HCEC 1CT (cell line): ENCODE measurements at places on chromosomes 7 and 10.

GRCh38 chr10:120806081-120806480, 45.1 kb upstream of the WDR11 start:
- DNase-seq: no peak

DNA sequence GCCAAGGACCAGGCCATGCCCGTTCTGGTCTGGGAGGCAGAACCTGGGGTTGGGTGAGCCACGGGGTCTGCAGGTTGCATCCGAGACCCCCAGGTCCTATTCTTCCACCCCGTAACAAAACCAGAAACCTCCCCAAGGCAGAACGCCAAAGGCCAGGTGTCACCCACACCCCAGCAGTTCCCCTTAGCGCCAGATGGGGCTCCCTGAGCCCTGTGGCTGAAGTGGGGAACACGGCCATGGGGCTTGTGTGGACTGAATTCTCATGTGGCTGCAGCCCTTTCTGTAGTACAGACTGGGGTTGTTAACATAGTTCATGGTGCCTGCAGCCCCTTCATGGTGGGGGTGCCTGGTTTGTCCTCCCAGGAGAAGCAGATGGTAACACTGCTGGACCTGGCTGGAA, 10.2 kb downstream of the BRI3 start:
- no peak for DNase-seq

GRCh38 chr10:7998831-7999230, 55.7 kb upstream of the GATA3 start:
- no peak for DNase-seq

DNA sequence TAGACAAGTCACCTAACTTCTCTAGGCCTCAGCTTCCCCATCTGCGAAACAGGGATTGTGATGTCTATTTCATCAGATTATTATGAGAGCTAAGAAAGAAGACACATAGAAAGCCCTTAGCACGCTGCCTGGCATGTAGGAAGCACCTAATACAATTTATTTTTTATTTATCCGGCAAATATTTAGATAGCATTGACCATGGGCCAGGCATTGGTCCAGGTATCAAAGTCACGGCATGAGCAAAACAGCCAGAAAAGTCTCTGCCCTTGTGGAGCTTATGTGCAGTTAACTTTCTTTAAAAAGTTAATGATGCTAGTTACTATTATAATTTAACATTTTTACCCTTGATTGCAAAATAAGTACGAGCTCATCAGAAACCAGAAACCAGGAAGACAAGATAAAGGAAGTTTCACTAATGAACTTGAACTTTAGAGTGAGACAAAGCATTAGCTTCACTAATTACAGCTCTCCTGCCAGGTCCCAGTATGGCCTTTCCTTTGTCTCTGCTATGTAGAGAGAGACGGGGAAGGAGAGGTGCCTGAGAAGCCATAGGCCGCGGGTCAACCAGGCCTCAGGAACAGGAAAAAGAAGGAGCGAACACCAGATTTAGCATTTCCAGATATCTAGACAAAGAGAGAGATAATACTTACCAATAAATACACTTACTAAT, 139.5 kb upstream of the ADAM12 start:
- no peak for DNase-seq

DNA sequence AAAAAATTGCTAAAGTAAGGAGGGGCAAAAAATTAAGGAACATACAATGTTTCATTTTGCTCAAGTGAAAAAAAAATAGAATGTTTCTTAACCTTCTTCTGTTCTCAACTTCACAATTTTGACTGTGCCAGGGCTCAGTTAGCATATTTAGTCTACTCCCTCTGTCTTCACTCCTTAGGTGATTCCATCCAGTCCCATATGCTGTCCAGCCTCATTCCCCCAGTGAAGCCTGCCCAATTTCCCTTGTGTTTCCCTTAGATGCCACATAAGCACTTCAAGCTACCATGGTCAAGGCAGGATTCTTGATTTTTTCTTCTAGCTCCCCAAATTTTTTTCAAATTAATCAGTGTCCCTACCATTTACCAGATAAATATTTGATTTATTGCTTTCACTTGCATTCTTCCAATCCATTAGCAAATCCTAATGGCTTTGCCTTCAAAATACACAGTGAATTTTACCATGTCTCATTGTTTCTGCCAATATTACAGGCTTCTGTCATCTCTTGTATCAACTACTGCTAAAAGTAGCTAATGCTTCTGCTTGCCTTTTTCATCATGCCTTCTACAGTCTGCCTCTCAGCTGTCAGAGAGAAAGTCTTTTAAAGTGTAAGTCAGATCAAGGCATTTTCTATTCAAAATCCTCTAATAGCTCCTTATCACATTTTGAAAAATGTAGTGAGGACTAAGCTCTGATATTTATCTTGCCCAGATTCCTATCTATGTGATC, 166.8 kb downstream of the MACC1 start:
- DNase-seq: no peak

DNA sequence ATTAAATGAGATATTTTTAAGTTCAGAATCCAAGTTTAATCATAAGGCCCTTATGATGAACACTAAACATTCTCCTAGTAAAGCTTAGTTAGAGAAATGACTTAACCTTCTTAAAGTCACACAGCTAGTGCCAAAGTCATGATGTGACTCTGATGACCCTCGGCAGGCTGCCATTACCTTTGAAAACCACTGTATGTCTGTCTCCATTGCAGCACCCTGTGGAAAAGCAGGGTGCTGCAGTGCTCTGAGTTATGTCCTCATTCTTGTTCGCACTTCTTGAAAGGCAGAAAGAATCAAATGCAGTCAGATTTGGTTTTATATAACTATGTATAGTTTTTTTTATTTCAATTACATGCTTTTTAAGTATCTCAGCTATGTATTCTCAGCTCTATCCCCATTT, 105.0 kb downstream of the PHTF2 start:
- peak; percentile 32 for DNase-seq

DNA sequence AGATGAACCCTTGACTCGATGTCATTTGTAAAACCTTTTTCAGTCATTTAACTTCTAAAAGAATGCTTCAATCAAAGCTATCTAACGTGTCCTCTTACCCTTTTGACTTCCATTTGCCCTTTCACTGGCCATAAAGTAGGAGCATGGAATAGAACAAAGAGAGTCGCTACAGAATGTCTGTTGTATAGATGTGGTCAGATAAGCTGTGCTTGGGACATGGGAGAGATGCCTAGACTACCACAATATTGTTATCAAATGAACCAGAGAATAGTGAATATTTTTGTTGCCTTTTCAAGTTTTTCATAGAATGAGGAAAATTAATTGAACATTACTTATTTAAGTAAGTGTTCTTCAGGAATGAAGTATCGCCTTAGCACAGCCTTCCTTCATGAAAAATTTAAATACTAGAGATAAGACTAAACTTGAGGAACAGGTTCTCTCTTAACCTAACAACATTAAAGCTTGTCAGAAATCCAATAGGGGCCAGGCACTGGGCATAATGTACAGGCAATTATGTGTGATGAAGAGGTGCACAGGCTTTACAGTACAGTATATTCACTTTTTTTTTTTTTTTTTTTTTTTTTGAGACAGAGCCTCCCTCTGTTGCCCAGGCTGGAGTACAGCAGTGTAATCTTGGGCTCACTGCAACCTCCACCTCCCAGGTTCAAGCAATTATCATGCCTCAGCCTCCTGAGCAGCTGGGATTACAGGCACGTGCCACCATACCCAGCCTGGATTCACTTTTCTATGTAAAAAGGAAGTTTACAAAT, 7.5 kb upstream of the KMT2E start:
- DNase-seq: no peak

- DNase-seq: no peak
Observed at GRCh38 chr7:129266181-129266580, 41.4 kb downstream of the AHCYL2 start.

DNA sequence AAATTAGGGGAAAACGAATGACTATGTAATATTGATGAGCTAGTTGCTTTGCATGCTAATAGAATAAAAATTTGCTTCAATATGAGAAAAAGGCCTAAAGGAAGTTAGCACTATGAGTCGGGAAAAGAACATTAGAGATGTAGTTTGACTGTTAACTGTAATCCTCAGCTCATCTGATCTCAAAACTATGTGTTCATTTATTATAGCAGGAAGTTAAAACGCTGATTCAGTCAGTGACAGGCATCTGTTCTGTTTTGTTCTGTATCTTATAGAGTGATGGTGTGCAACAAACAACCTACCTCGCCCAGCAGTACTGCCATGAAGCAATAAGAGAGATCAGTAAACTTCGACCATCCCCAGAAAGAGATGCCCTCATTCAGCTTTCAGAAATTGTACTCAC, 48.6 kb downstream of the PDSS1 start:
- no peak for DNase-seq

GRCh38 chr10:93600446-93601145, 439 bp downstream of the RBP4 start:
- DNase-seq: no peak

DNA sequence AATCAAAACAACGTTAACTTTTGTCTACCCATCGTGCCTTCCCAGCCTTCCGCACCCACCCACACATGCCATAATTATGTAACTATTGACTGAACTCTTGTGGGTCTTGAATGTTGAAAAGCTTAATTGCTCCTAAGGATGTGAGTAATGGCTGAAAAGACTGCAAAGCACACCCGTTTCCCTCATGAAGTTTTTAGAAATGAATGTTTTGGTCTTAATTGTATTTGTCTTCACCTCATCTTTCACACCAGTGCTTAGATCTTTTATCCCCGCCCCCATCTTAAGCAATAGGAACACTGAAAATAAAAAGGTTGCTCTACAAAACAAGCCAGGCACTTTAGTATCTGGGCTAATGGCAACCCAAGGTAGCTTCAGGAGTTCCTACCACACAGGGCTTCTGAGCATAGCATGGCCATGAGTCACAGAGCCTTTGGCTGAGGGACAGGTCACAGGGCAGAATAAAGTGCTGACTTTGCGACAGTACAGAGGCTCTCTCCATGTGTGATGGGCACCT, 690.5 kb downstream of the PARD3 start:
- peak; percentile 59 for DNase-seq

- no peak for DNase-seq
Observed at GRCh38 chr10:25504838-25505237, 330.0 kb downstream of the GPR158 start.

DNA sequence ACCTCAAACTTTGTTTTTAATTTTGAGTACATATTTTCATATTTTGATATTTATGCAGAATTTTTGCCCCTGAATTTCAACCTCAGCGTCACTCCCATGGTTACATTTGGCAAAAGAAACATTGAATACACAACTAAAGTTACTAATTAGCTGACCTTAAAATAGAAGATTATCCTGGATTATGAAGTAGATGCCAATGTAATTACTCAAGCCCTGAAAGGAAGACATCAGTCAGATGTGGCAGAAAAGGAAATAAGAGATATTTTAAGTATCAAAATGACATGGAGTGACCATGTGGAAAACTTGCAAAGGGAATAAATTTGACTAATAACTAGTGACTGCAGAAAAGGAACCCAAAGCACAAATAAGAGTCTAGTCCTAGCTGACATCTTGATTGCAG, 701.3 kb upstream of the KCND2 start:
- DNase-seq: no peak

GRCh38 chr7:122846591-122846990, 39.7 kb downstream of the CADPS2 start:
- DNase-seq: no peak
